Left renal cortex interstitium (tissue), 4 donors: ENCODE measurements at places on chromosomes 7 and 10.

- DNase-seq = no peak
Observed at GRCh38 chr10:45490277-45490676, 116.3 kb downstream of the ALOX5 start.

DNA sequence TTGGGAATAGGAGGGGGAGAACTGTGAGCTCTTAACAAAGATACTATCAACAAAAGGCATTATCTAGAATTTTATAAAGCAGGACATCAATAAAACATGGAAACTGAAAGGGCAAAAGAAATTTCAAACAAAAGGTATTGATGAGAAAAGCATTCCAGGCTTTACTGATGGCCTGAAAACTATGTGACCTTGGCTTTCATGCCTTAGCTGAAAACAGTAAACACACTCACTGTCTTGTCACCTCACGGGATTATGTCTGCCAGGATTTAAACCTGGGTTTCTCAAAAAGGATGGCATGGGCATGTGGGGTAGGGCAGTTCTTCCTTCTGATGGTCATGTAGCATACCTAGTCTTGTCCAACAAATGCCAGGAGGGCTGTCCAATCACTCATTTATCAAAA lies 22.9 kb downstream of the DOCK4 start:
- no peak for DNase-seq

DNA sequence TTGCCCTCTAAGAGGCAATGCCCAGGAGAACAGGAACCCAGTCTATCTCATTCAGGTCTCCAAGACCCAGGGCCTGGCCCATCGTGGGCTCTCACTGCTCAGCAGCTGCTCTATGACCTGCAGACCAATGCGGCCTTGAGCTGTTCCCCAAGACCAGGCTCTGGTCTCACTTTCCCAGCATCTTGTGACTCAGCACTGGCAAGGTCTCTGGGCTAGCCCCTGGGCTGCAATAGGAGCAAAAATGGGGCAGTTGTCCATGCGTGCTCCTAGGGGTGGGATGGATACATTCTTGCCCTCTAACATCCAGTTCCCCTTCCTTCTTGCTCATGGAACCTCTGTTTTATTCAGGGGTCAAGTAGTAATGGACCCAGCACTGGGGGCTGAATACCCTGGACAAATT lies 13.5 kb downstream of the GCK start:
- DNase-seq = no peak

DNA sequence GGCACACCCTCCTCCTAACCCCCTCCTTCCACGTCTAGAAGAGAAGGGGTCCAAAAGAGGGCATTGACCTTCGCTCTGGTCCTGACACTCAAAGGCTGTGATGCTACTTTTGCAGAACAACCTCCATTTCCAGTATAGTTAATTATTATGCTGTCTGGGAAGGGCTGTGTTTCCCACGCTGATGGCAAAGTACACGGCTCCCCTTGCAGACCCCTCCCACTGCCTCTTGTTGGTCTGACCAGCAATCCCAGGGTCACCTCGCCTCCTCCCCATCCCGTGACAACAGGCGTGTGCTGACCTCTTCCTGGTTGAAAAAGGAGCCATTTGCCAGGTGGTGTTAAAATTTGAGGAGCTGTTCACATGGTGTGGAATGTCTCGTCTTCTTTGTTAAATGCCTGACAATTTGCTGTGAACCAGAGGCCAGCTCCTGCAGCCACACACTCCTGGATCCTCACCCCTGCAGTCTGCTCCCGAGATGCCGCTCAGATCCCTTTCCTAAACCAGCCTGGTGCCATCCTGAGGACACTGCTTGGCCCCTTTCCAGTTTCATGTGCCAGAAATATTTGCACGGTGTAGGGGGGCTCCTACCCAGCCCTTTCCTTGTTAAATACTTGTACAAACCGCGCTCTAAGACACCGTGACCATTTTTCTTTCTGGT lies 321.7 kb downstream of the WDR37 start:
- DNase-seq = no peak

- DNase-seq = no peak
Observed at GRCh38 chr7:158454631-158455030, 133.0 kb downstream of the PTPRN2 start.

DNA sequence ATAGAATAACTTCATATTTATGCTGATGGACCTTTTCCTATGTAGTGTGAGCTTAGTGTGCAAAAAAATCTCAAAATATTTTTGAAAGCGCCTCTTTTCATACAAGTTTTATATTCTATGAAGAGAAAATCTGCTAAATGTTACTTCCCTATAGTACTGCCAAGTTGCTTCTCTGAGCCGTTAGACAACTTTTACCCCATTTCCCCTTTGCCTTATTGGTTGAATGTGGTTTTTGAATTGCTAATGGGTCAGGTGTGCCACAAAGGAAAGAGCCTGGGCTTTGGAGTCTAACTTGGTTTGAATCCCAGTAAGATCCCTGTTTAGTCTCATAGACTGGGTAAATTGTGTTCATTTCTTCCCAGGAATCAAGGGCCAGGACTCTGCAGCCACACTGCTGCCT lies 261.5 kb downstream of the SNX10 start:
- no peak for DNase-seq

DNA sequence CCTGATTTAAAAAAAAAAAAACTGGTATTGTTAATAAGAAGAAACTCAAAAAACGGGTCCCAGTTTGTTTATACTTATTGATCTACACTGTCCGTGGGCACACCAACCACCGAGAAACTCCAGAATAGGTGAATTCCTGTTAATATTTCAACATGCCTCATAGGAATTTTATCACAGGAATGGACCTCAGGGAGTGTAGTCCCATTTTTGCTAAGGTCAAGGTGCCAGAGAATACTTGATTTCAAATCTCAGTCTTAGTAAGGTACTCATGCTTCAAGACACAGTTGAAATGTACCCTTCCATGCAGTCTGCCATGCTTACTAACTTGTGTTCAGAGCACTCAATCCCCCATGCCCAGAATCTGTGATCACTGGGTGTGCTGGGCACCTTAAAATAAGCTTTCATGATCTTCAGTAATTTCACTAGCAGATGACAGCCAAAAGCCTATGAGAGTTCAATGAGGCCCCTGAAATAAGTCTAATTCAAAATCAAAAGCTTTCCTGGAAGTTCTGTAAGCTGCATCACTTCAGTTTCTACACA lies 385.7 kb downstream of the TNS3 start:
- no peak for DNase-seq

- DNase-seq = no peak
Observed at GRCh38 chr10:10017716-10018115, 1000.0 kb upstream of the CELF2 start.

DNA sequence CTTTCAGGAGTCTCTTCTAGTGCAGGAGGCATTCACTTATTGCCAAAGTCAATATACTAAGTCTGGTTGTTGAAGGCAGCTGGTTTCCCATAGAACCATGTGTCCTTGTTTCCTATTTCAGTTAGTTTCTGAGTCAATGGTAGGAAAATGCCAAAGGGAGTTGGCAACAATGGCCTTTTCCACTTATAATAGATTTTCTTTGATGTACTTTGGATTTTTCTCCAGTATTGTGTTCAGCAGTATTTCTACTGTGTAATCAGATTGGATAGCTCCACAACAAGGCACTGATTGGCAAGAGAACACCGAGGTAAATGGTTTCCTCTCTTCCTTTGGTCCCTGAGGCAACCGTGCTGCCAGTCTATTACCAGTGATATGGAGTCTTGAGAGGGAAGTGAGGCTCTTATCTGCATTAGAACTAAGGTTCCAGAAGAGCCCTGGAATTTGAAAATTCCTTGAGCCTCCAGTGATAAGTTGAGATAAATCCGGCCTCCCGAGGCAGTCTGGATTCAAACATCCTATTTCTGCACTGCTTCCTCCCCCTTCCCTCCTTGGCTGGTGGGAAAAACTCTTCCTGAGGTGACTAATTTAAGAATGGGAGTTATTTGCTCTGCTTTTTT lies 7.9 kb upstream of the SEPTIN7 start:
- no peak for DNase-seq

DNA sequence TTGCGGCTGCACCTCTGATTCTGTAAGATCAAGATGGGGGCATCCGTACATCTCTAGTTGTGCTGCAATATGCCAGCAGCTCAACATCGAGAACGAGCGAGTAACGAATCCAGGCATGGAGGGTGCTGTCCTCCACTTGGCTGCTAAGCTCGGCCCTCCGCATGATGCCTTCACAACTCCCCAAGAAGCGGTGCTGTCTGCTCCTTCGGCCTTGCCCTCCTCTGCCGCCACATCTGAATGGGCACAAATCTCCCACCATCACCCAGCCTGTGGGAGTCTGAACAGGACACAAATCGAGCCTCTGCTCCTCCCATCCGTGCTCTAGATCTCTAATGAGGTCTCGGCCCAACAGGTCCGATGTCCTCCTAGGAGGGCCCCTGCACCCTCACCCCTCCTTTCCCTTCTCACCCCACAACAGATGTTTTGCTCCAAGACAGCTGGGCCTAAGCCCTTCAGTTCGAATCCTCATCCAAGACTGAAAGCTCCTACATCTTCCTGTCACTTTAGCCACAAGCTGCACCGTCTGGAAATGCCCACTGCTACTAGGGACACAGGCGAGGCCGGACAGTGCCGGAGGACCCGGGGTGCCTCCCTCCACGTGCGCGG lies 86.7 kb downstream of the ZNF33B start:
- DNase-seq = no peak

GRCh38 chr7:22417841-22418240 lies 60.9 kb upstream of the RAPGEF5 start:
- DNase-seq = no peak

- no peak for DNase-seq
Observed at GRCh38 chr10:46031648-46032532, 1.5 kb upstream of the NCOA4 start.

- DNase-seq = no peak
Observed at GRCh38 chr10:124627866-124628675, 116.1 kb downstream of the FAM53B start.

GRCh38 chr10:513393-513792 lies 176.1 kb downstream of the DIP2C start:
- no peak for DNase-seq

- no peak for DNase-seq
Observed at GRCh38 chr10:32923849-32924248, 34.2 kb downstream of the ITGB1 start.

GRCh38 chr7:94145602-94146001 lies 141.4 kb upstream of the BET1 start:
- no peak for DNase-seq

GRCh38 chr10:89263091-89263490 lies 11.5 kb upstream of the LIPA start:
- no peak for DNase-seq

DNA sequence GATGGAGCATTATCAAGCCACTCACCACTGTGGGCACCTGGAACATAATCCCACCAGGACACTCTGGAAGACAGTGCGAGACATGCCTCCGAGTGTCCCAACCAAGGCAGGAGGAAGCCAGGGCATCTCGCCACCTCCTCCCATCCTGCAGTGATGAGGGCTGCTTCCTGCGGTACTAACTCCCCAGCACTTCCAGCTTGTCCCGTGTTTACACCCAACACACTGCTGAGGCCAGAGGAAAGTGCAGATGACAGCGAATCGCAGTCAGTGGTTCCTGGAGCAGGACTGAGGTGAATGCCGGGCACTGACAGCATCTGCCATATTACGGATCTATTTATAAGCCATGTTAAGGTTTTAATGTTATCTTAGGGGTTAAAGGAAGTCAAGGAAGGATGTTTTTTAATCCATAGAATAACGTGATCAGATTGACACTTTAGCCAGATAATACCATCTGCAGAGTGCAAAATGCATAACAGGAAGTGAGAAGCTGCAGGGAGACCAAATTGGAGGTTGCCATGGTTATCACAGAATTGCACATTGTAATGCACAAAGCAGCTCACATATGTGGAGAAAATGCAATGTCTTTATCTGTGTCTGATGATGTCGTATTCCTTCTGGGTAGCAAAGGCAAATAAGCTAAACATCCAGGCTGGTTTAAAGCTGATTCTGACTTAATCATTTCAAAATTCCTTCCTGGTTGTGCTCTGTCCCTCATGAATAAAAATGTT lies 314.1 kb upstream of the C7orf33 start:
- DNase-seq = no peak

DNA sequence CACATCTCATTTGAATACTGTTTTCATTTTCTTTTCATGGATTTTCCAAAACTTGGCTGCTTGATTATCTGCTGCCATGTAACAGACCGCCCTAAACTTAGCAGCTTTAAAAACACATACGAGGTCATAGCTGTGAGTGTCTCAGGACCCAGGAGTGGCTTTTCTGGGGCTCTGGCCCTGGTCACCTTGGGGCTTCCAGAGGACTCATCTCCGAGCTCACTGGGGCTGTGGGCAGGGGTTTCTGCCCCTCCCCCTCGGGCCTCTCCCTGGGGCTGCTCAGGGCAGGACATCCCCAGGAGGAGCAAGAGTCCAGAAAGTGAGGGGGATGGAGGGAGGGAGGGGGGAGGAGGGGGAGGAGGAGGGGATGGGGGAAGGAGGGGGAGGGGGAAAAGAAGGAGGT lies 77.0 kb downstream of the NKX6-2 start:
- no peak for DNase-seq

DNA sequence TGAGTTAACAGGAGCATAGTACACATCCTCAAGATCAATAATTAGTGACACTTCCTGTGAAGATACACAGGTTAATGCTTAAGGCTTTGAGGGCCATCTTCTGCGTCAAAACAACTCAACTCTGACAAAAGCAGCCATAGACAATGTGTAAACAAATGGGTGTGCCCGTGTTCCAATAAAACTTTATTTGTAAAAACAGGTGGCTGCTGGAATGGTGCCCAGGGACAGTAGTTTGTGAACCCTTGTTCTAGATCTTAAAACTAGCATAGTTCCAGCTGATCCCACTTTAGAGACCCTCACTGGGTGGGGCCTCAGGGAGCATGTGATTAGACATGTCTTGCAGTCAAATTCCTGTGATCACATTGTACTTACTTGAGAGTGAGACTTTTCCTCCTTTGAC lies 7.8 kb downstream of the OR2A14 start:
- DNase-seq = no peak

DNA sequence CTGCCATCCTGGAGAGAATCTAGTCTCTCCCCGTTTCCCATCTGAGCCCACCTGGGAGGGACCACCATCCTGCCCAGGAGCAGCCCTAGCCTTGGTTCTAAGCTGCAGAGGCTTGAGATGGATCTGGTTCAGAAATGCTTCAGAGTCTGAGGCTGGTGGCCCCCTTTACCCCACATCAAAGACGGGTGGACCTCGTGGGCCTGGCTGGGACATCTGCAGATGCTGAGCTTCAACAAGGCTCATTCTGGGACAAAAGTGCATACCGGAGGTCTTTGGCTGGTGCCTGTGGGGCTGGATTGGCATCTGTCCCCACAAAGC lies 4.9 kb upstream of the IRF5 start:
- DNase-seq = no peak

DNA sequence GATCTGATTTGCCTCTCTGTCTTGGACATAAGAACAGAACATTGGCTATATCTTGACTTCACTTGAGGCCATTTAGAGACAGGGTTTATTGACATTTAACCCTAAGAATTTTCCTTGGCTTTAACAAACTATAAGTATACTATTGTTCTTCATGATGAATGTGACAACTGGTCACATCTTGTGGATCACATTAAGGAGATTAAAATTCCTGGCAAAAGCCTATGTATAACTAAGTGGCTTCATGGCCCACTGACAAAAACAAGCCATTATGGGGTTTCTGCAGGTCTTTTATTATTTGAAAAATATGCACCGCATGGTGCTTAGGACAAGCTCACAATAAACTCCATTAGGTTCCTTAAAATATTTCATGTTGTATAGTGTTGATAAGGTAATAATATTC lies 54.8 kb downstream of the THNSL1 start:
- DNase-seq = no peak

- DNase-seq = no peak
Observed at GRCh38 chr10:62199584-62199983, 69.1 kb downstream of the RTKN2 start.
